A172 (cell line): ENCODE measurements at places on chromosomes 3 and 15.

DNA sequence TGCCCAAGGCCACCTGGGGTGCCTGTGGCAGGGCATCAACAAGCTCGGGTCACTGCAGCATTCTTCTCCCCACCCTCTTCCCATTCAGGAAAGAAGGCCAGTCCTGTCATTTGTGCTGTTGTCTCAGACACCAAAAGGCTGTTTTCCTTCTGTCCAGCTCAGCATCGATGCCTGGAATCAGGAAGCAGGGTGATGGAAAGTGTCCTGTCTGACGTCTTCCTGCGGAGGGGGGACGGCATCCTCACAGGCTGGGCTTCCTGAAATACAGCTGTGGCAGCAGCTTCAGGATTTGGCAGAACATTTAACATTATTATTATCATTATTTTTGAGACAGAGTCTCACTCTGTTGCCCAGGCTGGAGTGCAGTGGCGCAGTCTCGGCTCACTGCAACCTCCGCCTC, 33.0 kb upstream of the ANKDD1A start:
- DNase-seq = no peak

DNA sequence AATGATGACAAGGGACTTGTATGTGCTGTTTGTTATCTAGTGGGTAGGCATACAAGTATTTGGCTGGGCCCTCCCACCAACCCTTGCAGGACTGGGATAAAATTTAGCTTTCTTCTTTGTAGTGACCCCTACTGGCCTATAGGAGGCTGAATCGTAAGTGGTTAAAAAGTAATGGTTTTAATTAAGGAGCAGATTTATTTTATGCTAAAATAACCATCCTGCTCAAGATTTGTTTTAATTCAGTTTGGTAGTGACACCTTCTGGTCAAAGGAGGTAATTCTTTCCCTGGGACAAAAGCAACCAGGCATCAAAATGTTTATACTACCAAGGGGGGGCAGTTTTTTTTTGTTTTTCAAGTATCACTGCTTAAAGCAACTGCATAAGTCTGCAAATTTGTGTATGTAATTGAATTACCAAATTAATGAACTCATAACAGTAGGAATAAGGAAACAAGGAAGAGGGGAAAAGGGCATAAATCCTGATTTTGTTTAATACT, 70.7 kb downstream of the TOP2B start:
- peak; percentile 72 for DNase-seq

- DNase-seq = no peak
These were observed 923.7 kb downstream of the EPHA3 start for GRCh38 chr3:90031121-90031520.

GRCh38 chr3:170772175-170772574, 97.8 kb downstream of the RPL22L1 start:
- no peak for DNase-seq

DNA sequence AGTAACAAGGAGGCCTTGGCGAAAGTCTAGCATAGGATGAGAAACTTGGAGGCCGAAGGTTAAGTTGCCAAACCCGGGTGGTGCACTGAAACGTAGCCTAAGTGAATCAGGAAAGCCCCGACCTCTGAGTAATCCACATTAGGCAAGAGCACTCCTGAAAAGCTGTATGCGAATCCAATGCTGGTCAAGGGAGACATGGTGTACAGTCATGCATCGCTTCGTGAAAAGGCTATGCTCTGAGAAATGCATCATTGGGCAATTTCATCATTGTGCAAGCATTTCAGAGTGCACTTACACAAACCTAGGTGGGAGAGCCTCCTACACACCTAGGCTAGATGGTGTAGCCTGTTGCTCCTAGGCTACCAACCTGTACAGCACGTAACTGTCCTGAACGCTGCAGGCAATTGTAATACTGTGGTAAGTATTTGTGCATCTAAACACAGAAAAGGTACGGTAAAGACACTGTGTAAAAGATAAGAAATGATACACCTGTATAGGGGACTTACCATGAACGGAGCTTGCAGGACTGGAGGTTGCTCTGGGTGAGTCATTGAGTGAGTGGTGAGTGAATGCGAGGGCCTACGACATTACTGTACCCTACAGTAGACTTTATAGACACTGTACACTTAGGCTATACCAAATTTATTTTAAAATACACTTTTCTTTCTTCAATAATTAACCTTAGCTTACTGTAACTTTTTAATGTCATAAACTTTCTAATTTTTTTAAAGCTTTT, 222.5 kb downstream of the SHQ1 start:
- DNase-seq = no peak

- no peak for DNase-seq
These were observed 2.2 kb downstream of the DYNLT2B start for GRCh38 chr3:196315821-196316220.

- DNase-seq = peak; percentile 40
These were observed 28.3 kb downstream of the IL12A start for GRCh38 chr3:160016972-160017371.

DNA sequence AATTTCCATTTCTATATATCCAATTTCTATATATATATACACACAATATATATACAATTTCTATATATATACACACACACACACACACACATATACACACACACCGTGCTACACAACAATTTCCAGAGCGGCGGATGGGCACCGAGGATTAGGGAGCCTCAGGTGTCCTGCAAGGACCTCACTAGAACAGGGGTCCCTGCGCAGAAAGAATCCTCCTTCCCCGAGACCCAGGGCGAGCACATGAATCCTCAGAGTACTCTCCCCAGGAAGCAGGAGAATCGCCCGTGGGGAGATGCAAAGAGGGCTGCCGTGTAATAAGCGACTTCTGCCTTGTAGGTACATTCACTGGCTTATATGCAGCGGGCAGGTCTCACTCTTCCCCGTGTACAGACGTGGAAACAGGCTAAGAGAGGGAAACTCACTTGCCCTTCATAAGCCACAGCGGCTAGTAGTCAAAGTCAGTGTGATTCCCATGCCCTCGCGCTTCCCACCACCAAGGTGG, 467 bp downstream of the PIF1 start:
- no peak for DNase-seq

DNA sequence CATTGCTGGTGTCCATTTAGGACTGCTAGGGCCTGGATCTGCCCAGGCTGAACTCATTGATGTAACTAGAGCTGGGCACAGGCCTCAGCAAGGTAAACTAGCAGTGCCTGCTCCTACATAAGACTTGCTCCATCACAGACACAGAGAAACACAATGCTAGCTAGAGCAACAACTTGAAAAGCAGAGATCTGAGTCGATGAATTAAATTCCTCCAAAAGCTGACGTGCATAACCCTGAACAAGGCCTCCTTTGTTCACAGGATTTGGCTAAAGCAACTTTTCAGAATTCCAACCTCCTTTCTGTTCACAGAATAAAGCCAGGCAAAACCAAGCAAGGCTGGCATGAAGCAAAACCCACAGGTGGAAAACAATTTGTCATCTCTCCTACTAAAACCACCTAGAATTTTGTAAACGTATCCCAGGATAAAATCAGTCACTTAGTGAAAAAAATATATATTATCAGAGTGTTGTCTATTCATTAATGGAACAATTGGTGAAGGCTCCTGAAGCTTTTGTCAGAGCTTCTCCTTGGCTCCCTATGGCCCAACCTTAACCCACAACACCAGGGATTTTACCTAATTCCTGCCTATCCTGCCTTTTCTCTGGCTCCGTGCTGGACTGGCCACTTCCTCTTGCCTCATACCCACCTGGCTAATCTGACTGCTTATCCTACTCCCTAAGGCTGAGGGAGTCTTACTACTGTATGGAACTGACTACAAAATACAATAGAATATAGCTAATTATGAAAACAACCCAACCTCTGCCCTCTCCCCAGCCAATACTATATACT, 39.9 kb downstream of the PLCH1 start:
- no peak for DNase-seq

- no peak for DNase-seq
These were observed 95.4 kb downstream of the KCNAB1 start for GRCh38 chr3:156215751-156216150.

GRCh38 chr3:187773233-187774184, 28.2 kb upstream of the BCL6 start:
- DNase-seq = no peak

GRCh38 chr3:15794303-15794771, 3.4 kb downstream of the ANKRD28 start:
- DNase-seq = no peak

GRCh38 chr15:89812011-89812846, 2.4 kb downstream of the ANPEP start:
- DNase-seq = peak; percentile 73

DNA sequence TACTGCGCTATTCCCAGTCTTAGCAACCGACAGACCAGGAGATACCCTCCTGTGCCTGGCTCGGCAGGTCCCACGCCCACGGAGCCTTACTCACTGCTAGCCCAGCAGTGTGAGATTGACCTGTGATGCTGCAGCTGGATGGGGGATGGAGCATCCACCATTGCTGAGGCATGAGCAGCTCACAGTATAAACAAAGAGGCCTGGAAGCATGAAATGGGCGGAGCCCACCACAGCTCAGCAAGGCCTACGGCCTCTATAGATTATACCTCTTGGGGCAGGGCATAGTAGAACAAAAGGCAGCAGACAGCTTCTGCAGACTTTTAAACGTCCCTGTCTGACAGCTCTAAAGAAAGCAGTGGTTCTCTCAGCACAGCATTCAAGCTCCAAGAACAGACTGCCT, 160.3 kb downstream of the ANXA2 start:
- no peak for DNase-seq

- DNase-seq = no peak
These were observed 56.1 kb upstream of the C3orf49 start for GRCh38 chr3:63762934-63763550.

- DNase-seq = peak; percentile 81
These were observed 11.6 kb downstream of the XIRP1 start for GRCh38 chr3:39180546-39181346.

- DNase-seq = no peak
These were observed 853.7 kb downstream of the MCTP2 start for GRCh38 chr15:95085056-95085455.

DNA sequence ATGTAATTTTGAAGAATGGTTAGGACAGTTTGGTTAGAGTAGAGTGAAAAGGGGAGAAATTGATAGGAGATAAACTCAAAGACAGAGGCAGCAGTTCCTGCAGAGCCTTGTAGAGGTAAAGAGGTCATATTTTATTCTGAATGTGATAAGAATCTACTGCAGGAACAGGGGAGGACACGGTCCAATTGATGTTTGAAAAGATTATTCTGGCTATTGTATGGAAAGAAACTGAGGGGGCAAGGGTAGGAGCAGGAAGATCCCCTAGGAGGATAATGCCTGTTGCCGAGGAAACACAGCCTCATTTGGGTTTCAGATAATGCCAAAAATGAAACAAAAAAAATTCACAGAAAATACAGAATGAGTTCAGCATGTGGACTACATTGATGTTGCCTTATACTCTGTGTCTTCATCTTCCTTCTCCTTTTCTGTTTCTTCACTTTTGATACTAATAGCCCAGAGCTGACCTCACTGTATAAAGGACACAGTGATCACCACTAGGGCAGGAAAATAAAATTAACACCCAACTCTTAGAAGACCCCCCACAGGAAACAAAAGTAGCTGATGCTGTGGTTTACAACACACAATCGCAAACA, 454.6 kb upstream of the UBE2E2 start:
- no peak for DNase-seq

DNA sequence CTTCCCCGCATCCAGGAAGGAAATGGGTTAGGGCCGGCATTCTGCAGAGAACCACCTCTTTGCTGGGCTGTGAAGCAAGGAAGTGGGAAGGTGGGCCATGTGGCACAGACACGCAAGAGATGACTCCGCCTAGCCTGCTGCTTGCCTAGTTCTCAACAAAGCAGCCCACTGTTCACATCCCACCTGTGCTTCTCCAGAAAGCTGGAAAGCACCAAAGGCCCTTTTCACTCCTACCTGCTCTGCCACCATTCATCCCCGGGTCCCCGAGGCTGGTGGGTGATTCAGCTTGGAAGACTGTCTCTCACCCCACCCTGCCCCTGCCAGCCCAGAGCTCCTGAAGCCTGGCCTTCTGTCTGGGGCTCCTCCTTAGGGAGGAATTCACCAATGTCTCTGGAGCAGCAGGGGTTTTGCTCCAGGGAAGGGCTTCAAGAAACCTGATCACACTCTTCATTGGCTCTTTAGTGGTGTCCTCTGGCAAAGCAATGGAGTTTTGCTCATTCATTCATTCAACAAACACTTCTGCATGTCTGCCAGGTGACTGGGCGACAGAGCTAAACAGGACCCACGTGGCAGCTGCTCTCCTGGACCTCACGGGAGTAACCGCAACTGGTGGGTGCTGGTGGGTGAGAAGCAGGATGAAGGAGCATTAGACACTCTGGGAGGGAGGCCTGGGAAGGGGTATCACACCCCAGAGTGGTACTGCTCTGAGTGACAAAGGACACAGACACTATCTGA, 145.4 kb upstream of the TLE3 start:
- DNase-seq = no peak

DNA sequence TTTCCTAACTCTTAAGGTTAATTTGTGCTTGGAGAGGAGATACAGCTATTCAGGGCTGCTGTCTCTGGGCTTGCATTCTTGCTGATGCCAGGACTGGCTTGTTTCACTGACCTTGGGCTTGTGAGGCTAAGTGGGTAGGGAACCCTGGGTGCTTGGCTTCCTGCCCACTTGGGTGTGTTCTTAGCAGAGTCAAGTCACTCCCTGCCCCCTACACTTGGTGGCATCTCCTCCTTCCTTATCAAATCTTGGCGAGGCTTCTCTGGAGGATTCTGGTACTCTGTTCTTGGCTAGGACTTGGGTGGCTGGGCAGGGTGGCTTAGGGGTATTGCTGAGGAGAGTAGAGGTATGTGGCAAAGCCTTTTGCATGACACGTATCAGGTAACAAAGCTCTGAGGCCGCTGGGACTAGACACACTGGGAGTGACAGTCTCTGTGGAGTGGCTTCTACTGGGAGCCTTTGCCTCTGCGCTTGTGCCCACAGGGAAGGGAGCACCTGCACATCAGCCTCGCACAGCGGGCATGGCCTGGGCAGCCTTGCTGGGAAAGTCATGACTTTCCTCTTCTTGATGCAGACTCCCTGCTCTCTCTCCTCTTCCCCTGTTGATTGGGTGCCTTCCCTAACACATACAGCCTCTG, 41.8 kb downstream of the CHCHD6 start:
- DNase-seq = peak; percentile 32

DNA sequence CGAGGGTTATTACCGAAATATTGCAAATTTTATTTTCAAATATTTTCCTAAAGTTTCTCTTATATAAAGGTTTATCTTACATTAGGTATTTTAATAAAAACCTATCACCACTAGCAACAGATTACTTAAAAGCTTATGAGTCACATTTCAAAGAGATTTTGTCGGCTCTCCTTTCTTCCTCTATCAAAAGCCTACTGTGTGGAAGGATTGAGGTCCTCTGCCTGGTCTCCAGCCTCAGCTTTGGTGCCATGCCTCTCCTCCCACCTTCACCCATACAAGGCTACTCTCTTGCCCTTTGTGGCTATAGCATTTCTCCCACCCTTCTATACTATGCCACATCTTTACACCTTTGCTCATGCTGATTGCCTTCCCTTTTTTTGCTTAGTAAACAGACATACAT, 199.3 kb downstream of the TNIK start:
- no peak for DNase-seq

- no peak for DNase-seq
These were observed 83.4 kb downstream of the CD200R1L start for GRCh38 chr3:112763258-112763657.
